ENCODE measurements at places on chromosomes 7 and 10.
A peak's percentile ranks its signal among the peaks of the same experiment; 100 is the strongest.

DNA sequence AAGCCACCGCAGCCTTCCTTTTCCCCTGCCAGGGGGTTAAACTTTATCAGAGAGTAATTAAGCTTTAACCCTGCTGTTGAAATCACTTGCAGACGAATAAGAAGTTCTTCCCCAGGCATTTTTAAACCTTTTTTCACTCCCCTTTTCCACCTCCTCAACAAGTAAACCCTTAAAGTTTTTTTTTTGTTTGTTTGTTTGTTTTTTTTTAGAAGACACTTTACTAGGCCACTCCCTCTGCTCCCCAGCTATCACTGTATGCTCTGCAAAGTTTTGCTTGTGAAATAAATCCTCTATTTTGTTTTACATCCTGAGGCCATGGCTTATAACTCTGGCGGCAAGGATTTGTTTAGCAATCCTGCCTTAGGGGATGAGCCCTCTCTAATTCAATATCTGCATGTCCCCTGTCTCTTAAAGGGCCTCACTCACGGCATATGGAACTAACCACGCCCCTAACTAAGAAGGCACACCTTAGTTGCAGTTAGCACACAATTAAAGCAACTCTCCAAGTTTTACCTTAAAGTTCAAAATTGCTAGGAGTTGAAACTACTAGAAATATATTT lies 1354.7 kb upstream of the LRRTM3 start:
- no peak for DNase-seq

GRCh38 chr10:10872035-10872673 lies 145.5 kb upstream of the CELF2 start:
- DNase-seq: no peak

- no peak for DNase-seq
Observed at GRCh38 chr7:441684-442421, 77.8 kb downstream of the PDGFA start.

DNA sequence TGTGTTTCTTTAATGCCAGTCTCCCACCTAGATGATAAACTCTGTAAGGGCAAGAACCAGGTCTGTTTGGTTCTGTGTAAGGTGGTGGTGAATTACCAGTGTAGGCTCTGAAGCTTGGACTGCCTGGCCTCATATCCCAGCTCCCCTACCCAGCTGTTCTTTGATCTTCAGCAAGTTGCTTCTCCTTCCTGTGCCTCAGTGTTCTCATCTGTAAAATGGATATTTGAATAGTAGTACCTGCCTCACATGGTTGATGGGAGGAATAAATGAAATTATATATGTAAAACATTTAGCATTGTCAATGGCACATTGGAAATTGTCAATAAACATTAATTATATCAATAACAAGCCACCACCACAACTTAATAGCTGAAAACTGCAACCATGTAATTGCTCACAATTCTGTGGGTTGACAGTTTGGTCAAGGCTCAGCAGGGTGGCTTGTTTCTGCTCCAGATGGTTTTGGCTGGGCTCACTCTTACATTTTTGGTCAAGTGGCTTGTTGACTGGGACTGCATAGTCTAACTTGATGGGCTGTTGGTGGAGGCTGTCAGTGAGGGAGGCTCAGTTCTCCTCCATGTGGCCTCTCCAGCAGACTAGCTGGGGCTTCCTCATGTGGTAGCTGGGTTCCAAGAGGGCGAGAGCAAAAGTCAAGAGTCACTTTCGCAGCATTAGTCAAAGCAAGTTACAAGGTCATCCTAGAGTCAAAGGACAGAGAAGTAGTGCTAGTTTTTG lies 84.5 kb upstream of the DUSP5 start:
- no peak for DNase-seq

DNA sequence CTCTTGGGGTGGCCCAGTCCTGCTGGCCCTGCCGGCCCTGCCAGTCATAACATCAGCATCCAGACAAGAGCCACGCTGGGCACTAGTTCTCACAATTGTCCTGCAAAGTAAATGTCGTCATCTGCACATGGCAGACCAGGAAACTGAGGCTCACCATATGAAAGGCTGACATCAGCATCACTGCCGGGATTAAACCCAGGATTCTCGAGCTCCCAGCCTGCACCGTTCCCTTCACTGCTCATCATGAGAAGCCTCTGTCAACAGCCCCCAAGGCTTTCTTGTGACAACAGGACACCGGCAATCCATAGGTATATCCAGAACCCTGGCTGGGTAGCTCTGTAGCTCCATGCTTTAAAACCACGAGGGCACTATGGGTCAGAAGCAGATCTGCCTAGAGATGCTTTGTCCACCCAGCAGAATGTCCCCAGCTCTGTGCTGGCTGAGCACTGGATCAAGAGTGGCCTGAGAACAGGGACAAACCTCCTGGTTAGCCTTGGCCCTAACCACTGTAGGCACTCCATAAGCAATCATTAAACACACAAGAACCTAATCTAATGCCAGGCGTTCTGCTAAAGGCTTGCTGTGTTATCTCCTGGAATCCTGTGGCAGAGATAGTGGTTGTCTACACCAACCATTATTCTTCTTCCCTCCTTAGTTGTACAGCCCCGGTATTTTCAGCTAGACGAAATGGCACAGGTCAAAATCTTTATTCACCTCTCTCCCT lies 41.2 kb upstream of the C10orf71 start:
- no peak for DNase-seq

GRCh38 chr7:5693529-5693928 lies 87.9 kb downstream of the RNF216 start:
- peak; percentile 64 for DNase-seq

GRCh38 chr7:139078399-139078798 lies 31.1 kb downstream of the ZC3HAV1 start:
- no peak for DNase-seq

- no peak for DNase-seq
Observed at GRCh38 chr10:31102421-31102820, 70.8 kb upstream of the ZNF438 start.
